Stimulated activated CD8-positive, alpha-beta memory T cell treated with anti-CD3 and anti-CD28 coated beads, Interleukin-4, amount 100 ng/mL, for 1 hour (primary cell): ENCODE measurements at places on chromosomes 16 and 17.

DNA sequence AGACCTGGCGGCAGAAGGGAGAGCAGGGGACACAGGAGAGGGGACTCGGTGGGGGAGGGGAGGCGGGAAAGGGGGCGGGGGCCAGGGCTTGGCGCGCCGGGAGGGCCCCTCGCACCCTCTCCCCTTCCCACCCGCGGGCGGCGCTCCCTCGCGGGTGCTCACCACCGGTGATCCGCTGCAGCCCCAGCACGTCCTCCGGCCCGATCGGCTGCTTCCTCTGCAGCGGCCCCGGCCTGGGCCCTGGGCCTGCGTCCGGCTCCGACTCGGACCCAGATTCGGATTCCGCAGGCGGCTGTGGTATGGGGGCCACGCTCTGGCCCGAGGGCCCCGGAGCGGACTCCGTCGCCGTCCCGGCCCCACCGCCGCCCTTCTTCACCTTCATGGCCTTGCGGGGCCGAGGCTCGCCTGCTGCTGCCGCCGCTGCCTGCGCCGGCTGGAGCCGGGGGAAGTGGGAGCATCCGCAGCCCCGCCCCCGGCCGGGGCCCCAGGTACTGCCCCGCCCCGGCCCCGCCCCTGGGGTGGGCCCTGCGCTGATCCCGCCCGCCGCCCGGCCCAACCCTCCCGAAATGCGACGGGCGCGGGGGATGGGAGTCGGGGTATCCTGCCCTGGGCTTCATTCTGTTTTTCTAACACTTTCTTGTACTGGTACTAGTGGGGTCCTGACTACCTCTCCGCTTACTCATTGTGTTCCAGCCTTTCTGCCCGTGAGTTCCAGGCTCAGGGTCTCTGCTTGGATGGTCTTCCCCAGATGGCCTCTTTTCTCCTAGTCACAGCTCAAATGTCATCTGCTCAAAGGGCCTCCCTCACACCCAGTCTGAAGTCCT is at the start of gene UNC119:
UNC119 (minus strand) TSS at position 449 of the 824 bp plus-strand sequence; CDS start at position 382, 67 bp downstream.
- peak; percentile 51 for DNase-seq

GRCh38 chr17:27596566-27597187 is 34.3 kb upstream of the LGALS9 start:
- no peak for DNase-seq

- DNase-seq, result no peak
Measured at GRCh38 chr17:49766918-49767530, 3.1 kb upstream of the FAM117A start.

GRCh38 chr17:80755650-80756405 is 211.2 kb downstream of the RPTOR start:
- no peak for DNase-seq

DNA sequence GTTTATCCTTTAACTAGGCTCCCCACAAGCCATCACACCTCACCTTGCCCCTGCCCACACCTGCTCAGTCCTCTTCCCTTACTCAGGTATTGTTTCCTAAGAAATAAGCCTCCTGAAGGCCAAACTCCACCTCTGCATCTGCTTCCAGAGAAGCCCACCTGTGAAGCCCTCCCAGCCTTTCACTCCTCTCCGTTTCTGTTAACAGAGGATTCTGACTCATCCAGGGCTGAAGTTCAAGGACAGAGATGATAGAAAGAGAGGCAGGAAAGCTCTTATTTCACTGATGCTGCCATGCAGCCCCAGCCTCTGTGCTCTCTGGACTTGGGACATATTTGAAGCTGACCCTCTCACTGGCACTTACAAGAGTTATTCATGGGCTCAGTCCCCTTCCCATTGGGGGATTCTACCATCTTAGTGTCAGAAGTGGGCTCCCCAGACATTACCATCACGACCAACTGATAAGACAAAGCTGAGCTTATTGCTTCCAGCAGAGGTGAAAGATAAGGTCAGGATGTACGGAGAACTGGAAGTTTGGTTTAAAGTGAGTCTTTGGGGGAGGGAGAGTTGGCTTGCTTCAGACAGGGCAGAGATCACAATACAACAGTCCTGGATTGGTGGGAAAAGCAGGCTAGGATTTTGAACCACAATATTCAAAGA is 35.3 kb upstream of the XYLT2 start:
- no peak for DNase-seq

- no peak for DNase-seq
Measured at GRCh38 chr16:55671206-55671973, 15.6 kb downstream of the SLC6A2 start.

DNA sequence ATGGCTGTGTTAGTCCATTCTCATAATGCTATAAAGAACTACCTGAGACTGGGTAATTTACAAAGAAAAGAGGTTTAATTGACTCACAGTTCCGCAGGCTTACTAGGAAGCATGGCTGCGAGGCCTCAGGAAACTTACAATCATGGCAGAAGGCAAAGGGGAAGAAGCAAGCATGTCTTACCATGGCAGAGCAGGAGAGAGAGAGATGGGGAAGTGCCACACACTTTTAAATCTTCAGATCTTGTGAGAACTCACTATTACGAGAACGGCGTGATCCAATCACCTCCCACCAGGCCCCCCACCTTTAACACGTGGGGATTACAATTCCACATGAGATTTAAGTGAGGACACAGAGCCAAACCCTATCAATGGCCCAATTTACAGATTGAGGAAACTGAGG is 96.5 kb downstream of the SDK2 start:
- no peak for DNase-seq

DNA sequence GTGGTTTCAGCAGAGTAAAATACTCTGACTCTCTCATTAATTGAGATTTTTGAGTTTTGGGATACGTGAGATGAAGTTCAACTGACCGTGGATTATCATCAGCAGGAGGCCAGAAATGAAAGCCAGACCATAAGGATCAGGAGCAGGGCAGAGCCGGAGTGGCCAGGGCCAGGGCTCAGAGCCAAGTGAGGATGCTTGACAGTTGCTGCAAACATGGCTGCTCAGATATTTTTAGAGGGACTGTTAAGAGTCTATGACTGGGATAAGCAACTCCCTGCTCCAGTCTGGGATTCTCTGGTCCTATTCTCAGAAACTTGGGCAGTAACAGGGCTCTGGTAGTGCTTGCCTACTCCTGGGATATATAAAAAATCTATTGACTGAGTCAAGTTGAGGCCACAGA is 17.6 kb upstream of the CDH13 start:
- no peak for DNase-seq

GRCh38 chr16:87747626-87748414 is 18.0 kb downstream of the KLHDC4 start:
- no peak for DNase-seq

DNA sequence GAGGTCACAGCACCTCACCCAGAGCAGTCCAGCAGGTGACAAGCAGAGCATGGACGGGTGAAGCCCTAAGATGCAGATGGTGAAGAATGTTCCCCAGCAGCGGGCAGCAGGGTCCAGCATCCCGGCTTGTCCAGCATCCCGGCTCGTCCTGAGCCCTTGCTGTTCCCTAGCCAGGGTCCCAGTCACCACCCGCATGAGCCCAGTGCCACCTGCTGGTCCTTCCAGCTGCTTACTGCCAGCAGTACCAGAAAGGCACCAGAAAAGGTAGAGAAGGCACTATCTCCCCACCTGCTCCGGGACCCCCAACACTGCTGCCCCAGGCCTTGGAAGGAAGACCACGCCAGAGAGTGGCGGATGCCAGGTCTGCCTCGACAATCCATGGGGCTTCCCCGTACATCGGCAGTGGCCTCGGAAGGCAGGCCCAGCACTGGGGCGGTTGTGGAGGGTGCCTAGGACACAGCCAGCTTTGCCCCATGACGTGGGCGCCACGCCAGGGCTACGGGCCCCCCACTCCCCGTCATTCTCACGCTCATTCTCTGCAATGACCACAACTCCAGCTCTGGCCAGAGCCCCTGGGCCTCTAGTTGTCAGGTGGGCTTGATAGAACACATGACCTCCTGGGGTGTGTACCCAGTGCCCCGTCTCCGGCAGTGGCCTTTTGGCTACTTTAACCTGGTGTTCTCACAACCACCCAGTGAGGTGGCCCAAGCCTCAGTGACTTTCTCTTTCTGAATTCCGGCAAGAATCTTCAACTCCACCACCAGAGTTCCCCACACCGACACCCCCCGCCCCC is 1.4 kb downstream of the CENPX start:
- DNase-seq, result no peak

- DNase-seq, result no peak
Measured at GRCh38 chr16:60077861-60078260, 1343.7 kb upstream of the GOT2 start.

- DNase-seq, result no peak
Measured at GRCh38 chr16:78376452-78376851, 277.0 kb downstream of the WWOX start.

- DNase-seq, result no peak
Measured at GRCh38 chr17:17425591-17425990, 51.2 kb upstream of the MED9 start.

- no peak for DNase-seq
Measured at GRCh38 chr16:67703626-67704025, 15.5 kb downstream of the GFOD2 start.
